ENCODE measurements at places on chromosomes 7 and 10. TPM values are rescaled to one million over a fixed set of nuclear protein-coding genes. Genes with fewer than 3 reads are reported as not detected.

- DNase-seq = no peak
Observed at GRCh38 chr7:2706685-2707126, 18.7 kb downstream of the AMZ1 start.

DNA sequence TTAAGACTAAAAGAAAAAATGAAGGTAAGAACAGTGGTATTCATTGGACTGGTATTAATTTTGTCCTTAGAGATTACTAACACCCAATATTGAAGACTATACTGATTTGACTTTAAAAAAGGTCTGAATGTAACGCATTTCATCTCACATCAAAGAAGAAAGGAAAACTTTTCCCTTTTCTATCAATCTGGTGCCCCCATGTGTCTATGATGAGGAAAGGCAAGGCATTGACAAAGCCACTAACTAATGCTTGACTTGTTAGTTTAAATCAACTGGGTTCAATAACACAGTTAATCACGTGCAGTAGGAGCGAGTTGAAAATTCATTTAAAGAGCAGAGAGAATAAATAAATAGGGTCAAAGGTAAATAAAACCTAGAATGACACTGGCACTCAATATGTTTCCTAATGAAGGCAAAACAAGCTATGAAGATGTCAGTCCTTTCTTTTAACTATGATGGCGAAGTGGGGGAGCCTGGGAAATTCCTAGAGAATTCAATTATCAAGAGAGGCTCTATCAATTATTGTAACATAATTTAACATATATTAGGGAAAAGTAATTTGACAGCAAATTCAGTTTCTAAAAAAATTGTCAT is 180.9 kb downstream of the ANK3 start:
- DNase-seq = no peak

The ENTPD1 gene
- total RNA-seq = 9.9 TPM

- no peak for DNase-seq
Observed at GRCh38 chr7:95441042-95441823, 6.4 kb upstream of the PON2 start.

- DNase-seq = no peak
Observed at GRCh38 chr10:79377557-79378382, 30.5 kb downstream of the PPIF start.

DNA sequence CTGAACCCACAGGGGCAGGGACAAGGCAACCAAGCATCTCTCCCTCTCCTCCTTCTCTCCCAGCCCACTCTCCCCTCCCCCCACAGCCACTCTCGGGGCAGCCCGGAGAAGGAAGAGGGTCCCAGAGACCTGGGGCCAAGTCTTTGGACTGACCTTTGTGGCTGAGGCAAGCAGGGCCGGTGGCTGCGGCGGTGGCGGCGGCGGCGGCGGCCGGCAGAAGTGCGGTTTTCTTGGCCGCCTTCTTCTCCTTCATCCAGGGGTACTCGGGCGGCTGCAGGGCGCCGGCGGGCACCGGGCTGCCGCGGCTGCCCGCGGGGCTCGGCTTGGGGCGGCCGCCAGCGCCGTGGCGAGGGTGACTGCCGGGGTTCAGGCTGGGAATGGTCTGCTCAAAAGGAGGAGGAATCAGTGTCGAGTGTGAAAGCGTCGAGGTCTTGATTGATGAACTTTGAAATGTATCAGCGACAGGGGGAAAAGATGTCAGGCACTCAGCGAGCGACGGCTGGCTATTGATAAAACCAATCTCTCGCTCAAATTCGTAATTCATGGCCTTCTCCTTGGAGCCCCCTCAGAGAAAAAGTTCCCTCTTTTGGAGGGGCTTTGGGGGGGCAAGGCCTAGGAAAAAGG is 414 bp downstream of the HOXA2 start:
- DNase-seq = no peak

The EPO gene
- total RNA-seq = not detected

The C10orf53 gene
- not detected for total RNA-seq

- no peak for DNase-seq
Observed at GRCh38 chr10:60351191-60351853, 38.4 kb downstream of the ANK3 start.

The EGFR gene
- total RNA-seq = 72.0 TPM

DNA sequence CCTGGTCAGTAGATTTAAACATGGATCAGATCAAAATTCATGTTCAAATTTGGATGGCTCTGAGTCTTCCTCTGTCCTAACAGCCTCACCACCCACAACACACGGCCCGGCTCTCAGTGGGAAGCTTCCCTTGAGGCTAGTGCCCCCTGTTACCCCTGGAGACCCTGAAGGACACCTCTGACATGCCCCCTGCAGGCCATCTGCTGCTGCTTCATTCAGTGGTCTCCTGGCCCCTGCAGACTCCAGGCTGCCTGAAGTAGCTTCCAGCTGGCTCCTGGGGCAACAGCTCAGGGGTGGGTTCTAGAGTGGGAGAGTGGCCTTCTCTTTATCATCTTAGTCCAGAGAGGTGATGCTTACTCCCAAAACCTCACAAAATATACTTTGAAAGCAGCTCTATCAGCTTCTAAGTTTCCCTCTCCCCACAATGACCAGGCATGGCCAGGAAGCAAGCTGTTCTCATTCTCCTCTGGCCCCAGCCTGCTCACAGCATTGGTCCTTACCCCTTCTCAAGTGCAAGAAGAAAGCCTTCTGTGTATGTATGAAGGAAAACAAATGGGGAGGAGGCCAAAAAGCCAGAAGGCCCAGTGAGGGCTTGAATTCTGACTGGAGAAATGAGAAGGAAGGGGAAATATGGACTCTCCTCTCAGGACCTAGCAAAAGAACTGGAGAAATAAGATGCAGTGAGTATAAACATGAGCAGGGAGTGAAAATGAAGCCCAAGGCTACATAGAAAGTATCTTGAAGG is 189.6 kb upstream of the INHBA start:
- DNase-seq = no peak

DNA sequence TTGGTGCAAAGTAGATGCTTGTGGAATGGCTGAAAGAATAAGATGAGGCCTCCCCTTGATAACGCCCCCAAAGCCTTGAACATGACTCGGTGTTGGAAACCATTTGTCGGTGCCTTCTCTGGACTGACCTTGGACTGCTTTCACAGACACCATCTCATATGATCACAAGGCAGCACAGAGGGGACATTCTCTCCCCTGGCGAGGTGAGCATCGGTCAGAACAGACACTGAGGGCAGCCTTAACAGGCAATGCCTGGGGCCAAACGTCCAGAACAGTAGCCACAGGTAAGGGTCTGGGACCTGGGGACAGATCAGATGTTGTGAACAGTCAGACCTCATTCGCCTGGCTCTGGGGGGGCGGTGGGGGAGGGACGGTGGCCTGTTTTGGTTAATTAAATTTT is 2.8 kb upstream of the TRRAP start:
- no peak for DNase-seq

DNA sequence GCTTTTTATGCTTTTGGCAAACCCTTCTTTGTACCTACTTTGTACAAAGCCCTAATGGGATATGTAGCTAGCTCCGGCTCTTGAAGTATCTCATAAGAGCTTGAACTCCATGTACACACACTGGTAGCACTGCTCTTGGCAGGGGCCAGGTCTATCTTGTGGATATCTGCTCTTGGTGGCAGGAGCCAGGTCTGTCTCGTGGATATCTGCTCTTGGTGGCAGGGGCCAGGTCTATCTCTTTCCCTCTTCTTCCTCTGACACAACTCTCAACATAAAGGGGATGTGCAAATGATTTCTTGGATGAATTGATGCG is 91.9 kb downstream of the WNT2 start:
- no peak for DNase-seq

- no peak for DNase-seq
Observed at GRCh38 chr7:145347271-145347670, 511.4 kb upstream of the TPK1 start.
